Neural crest cell (in vitro differentiated cells): ENCODE measurements at places on chromosomes 6 and 20.
A peak's percentile ranks its signal among the peaks of the same experiment; 100 is the strongest.

DNA sequence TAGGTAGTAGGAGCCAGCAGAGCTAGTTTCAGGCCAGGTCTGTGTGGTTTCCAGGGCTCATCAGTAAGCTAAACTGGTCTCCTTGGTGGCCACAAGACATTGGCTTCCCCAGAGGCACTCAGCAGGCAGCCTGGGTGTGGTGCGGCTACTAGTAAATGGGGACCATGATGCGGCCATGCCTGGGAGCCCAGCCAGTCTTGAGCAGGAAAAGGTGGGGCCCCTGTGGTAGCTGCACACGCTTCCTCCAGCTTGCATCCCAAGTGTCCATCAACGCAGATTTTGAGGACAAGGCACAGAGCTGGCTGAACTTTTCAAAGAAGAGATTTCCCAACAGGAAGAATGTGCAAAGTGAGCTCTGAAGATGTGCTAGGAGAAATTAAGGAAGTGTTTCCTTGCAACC lies 107.4 kb upstream of the NAA20 start:
- DNase-seq = no peak

DNA sequence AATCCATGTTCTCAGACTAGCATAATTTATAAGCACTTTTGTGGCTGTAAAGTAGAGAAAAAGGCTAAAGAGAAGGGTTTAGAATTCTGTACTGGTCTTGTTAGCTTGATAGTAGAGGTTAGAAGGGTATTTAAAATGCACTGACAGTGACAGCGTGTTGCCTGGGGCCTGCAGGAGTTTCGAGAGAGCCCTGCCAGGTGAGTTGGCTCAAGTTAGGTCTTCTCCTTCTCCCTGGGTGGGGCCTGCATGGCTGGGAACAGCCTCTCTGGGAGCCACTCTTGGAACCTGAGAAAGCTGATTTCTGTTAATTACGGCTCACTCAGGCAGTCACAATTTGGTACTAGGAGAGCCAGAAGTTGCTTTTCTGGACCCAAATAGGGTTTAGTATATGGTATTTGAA lies 103.7 kb downstream of the ARID1B start:
- no peak for DNase-seq

DNA sequence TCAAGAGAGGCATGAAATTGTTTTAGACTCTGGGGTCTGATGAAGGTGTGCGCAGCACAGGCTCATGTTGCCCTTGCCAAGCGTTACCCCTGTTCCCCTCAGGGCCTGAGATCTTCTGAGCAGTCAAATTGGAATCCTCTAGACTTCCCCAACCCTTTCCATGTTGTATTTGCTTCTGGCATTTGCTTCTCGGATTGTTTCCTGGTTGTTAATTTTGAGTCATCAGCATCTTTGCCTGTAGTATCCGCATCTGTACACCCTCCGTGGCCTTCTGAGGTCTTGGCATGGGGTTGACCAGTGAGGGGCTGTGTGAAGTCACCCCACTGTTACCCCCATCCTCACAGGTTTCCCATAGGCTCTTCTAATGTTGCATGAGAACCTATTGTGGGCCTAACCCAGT lies 40.9 kb downstream of the SLC24A3 start:
- DNase-seq = no peak

GRCh38 chr6:128057946-128058345 lies 157.1 kb upstream of the THEMIS start:
- DNase-seq = no peak

- peak; percentile 89 for DNase-seq
These were observed 18.5 kb downstream of the SNRPB start for GRCh38 chr20:2451939-2452732.

DNA sequence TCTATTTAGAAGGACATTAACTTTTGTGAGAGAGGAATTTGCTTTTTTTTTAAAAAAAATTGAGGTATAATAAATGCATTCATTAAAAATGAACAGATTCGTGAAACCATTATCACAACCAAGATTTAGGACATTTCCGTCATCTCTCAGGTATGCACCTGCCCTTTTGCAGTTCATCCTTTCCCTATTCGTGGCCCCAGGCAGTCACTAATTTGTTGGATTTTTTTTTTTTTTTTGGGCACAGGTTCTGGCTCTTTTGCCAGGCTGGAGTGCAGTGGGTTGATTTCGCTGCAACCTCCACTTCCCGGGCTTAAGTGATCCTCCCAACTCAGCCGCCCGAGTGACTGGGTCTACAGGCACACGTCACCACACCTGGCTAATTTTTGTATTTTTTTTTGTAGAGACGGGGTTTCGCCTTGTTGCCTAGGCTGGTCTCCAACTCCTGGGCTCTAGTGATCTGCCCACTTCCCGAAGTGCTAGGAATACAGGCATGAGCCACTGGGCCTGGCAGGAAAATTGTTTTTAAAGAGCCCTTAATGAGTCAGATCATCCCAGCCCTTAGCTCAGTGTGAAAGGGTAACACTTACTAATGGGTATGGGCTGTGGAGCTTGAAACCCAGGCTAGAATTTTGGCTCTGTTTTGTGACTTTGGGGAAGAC lies 9.2 kb downstream of the PHF3 start:
- no peak for DNase-seq

DNA sequence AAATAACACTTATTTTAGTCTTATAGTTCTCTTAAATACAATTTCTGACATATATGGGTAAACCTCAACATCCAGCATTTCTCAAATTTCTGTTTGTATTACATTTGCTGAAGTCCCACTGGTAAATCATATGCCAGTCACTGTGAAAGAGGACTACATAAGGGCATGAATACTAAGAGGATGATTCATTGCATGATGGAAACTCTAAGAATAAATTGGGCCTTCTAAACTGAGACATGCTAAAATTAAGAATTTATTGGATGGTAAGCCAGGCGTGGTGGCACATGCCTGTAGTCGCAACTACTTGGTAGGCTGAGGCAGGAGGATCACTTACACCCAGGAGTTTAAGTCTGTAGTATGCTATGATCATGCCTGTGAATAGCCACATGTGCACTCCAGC lies 12.1 kb downstream of the DEFB123 start:
- DNase-seq = no peak

GRCh38 chr20:10490706-10491105 lies 55.6 kb downstream of the SLX4IP start:
- DNase-seq = no peak

- DNase-seq = no peak
These were observed 10.4 kb upstream of the FKBPL start for GRCh38 chr6:32140420-32141046.

- no peak for DNase-seq
These were observed 44.7 kb downstream of the SLC35F1 start for GRCh38 chr6:117951783-117952182.

DNA sequence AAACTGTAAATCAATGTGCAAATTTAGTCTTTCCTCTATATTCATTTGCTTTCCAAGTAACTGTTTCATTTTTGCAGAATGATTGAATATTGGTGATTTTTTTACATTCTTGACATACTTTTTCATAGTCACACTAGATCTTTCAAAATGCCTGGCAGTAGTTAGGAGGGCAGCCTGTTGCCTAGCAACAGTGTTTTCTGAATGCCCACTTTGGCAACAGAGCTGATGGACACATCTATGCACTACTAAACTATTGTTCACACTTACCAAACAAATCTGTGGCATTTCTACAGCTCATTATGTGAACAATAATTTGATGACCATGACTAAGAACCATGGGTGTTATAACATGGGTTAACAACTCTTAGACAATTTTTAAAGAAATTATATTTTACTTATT lies 438.0 kb upstream of the IMPG1 start:
- DNase-seq = no peak

DNA sequence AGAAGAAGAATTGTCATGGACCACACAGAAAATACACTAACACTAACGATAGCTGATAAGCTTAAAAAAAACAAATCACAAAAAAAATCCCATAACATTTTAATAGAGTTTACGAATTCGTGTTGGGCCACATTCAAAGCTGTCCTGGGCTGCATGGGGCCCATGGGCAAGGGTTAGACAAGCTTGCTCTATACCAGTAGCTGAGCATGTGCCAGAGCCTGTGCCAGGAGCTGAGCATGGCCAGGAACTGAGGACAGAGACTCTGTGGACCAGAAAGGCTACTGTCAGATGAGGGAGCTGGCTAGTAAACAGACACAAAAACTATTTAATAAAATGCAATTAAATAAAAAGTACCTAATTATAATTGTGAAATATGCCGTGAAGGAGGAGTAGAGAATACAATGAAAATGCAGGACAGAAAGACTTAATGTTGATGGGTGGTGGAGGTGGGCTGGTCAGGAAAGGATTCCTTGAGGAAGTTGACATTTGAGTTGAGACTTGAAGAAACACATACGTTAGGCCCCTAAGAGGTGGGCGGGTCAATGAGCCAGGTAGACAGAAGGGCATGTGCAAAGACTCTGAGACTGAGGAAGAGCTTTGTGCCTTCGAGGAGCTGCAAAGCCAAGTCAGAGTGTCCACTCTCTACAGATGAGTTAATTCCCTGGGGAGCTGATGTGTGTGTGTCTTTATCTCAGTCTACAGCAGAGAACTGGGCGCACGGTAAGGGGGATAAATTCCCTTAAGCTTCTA lies 66.1 kb downstream of the JPH2 start:
- no peak for DNase-seq

- DNase-seq = no peak
These were observed 30.1 kb downstream of the CMTR1 start for GRCh38 chr6:37463110-37463509.

GRCh38 chr6:128079021-128079420 lies 178.2 kb upstream of the THEMIS start:
- no peak for DNase-seq

- DNase-seq = no peak
These were observed 121.6 kb downstream of the DHX35 start for GRCh38 chr20:39083761-39084160.

GRCh38 chr20:43959079-43959919 lies 44.6 kb downstream of the TOX2 start:
- DNase-seq = no peak

DNA sequence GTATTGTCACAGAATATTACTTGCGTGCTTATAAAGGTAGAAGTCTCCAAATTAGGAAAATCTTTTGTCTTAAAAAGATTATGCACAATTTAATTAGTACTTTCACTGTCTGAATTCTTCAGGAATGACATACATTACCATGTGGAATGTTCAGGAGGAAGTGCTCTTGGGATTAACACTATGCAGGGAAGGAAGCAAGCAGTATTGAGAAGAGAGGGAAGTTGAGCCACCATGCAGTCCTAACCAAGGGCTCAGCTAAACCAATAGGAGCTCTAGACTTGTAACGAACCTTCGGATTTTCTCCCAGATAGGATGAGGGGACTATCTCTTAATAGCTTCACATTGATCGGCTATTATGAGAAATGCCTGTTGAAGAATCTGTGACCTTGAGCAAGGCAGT lies 918.4 kb upstream of the MANEA start:
- DNase-seq = no peak

DNA sequence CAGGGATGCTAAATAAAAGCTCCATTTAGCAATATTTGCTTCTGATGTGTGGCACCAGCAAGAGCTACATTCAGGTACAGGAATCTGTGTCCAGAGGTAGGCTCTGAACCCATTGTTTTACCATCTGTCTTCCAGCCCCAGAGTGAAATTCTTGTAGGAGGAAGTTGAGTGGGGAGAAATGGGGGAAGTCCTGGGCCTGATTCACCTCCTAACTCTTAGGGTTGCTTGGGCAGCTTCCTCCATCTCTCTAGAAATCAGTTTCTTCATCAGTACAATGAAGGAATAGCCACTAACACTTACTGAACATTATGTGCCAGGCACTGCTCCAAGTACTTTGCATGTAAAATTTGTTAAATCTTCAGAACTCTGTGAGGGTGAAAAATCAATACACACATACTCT lies 35.1 kb upstream of the TSPYL1 start:
- DNase-seq = no peak

- DNase-seq = no peak
These were observed 48.6 kb downstream of the KDM1B start for GRCh38 chr6:18203786-18204185.

DNA sequence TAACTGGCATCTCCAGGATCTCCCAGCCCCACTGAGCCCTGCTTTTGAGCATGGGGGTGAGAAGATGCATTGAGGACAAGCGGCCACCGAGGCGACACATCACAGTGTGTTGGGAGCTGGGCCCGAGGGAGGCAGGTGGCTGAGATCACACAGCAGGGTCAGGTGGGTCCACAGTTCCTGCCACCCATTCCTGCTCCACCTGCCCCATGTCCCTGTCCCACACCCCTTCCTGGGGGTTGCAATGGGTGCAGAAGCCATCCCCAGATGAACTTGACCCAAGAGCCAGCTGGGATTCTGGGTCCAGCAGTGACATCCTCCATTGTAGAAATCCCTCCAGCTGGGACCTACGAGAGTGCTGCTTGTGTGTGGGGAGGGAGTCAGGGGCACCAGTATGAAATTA lies 1.0 kb downstream of the TGM2 start:
- DNase-seq = no peak

GRCh38 chr6:168496997-168497331 lies 56.0 kb downstream of the SMOC2 start:
- DNase-seq = no peak

- DNase-seq = no peak
These were observed 39.0 kb downstream of the HLA-A start for GRCh38 chr6:29981211-29981812.

GRCh38 chr6:121652223-121652622 lies 216.8 kb downstream of the GJA1 start:
- DNase-seq = no peak

- DNase-seq = no peak
These were observed 3.8 kb downstream of the NCOA7 start for GRCh38 chr6:125794342-125795137.

- no peak for DNase-seq
These were observed 11.1 kb downstream of the UBE2V1 start for GRCh38 chr20:50101887-50102286.

DNA sequence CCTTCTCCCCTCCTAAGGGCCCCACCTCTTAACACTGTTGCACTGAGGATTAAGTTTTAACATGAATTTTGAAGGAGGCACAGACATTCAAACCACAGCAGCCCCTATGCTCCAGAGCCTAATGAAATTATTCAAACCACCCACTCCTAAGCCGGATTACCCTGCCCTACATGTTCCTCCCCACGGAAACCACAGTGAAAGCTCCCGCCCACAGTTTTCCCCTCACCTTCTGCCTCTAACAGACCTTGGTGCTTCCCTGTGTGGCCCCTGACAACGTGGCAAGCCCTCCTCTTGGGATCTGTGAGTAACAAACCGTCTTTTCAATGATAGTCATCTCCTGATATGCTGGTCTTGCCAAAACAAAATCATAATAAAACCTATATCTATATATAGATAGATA lies 74.8 kb downstream of the RIN2 start:
- DNase-seq = no peak

- no peak for DNase-seq
These were observed 11.7 kb downstream of the LCA5 start for GRCh38 chr6:79525272-79526100.

- DNase-seq = peak; percentile 25
These were observed 508.0 kb downstream of the TBC1D32 start for GRCh38 chr6:120826253-120826652.

DNA sequence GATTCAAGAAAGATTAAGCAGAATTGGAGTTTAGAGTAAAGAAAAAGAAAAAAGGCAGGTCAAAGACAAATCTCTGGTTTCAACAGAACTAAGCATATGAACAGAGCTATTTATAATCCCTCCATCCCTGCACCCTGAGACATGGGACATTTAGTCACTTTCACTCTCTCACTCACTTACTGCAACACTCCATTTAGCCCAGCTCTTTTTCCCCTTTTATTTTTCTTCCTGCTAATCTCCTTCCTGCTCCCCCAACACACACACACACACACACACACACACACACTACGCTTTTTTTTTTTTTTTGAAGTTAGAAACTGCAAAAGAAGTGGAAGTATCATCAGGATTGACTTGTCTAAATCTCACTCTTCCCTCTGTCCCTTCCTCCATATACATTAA lies 45.1 kb upstream of the TBC1D7 start:
- no peak for DNase-seq
